Stimulated activated CD4-positive, alpha-beta T cell treated with anti-CD3 and anti-CD28 coated beads, TNF-alpha, amount 100 ng/mL, for 48 hours (primary cell): ENCODE measurements at places on chromosomes 13 and 19.
A peak's percentile ranks its signal among the peaks of the same experiment; 100 is the strongest.

- DNase-seq, result no peak
These were observed 12.4 kb upstream of the GRWD1 start for GRCh38 chr19:48433337-48433736.

- DNase-seq, result no peak
These were observed 1.6 kb upstream of the IGFL4 start for GRCh38 chr19:46042252-46042883.

DNA sequence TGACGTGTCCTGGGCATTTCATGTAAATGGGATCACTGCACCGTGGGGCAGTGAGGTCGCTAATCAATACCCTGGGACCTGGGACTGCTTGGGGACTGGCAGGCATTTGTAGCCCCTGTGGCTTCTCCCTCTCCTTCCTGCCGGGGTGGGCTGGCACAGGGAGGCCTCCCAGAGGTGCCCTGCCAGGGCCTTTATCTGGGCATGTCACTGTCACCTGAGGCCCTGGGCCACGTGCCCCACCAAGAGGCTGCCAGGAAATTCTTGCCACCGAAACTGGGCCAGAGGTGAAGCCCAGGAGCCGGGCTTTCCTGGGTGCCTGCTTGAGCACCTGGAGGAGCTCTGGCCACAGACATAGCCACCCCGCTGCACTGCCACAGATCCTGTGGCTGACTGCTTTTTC, 1.8 kb upstream of the NMRK2 start:
- DNase-seq, result no peak

DNA sequence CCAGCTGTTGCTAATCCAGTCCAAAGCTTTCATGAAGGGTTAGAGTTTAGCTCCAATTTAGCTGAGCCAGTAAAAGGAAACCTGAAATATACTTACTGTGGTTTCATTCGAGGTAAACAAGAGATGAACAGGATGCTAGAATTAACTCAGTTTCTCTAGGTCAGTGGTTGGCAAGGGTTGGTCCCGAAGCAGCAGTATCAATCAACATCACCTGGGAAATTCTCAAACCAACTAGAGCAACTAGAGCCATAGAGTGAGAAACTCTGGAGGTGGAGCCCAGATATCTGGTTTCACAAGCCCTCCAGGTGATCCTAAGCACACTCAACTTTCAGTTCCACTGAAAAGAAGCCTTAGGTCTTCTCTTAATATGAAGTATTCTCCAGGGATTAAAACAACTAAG, 376.7 kb downstream of the OXGR1 start:
- no peak for DNase-seq

- no peak for DNase-seq
These were observed 14.1 kb downstream of the CEBPG start for GRCh38 chr19:33387351-33388230.

- DNase-seq, result no peak
These were observed 173.0 kb downstream of the OLFM4 start for GRCh38 chr13:53201454-53202225.

- DNase-seq, result no peak
These were observed 277.5 kb upstream of the SOX1 start for GRCh38 chr13:111789420-111789819.

GRCh38 chr19:55486971-55487923, 989 bp upstream of the SSC5D start:
- peak; percentile 47 for DNase-seq

DNA sequence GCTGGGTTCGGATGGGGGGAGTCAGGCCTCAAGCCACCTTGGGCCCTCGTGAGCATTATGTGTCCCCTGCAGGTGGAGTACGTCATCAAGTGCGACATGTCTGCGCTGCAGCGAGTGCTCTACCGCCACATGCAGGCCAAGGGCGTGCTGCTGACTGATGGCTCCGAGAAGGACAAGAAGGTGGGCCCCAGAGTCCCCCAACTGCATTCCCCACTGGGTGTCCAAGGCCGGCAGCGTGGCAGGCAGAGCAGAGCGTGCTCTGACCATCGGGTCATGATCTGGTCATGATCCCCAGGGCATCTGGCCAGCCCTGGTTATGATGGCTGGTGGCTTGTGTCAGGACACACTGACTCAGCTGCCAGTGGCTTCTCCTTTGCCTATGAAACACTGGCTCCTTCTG, 63.4 kb downstream of the SMARCA4 start:
- DNase-seq, result no peak

GRCh38 chr19:50857366-50857765, 2.7 kb downstream of the KLK3 start:
- DNase-seq, result no peak

DNA sequence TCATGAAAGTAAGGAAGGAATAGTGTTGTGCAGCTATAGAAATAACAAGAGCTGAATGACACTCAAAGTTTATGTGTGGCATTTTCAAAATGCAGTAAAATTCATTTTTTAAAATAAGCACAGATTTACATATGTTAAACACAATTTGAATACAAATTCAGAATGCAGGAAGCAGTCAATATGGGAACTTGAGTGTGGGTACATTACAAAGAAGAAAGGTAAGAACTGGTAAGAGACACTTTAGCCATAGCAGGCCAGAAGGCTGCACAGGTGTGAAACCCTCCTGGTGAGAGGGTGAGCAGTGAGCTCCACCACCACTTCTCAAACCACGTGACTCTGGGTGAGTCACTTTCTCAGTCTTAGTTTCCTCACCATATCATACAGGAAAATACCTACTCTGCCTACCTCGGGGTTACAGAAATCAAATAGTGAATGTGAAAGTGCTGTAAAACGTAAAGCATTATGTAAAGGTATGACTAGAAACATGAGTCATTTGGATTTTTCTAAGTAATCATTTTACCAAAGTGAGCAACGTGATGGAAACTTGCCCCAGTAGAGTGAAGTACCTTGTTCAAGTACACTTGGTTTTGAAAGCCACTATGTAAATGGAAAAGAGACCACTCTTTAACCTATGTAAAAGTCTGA, 40.5 kb downstream of the USP12 start:
- DNase-seq, result peak; percentile 43

DNA sequence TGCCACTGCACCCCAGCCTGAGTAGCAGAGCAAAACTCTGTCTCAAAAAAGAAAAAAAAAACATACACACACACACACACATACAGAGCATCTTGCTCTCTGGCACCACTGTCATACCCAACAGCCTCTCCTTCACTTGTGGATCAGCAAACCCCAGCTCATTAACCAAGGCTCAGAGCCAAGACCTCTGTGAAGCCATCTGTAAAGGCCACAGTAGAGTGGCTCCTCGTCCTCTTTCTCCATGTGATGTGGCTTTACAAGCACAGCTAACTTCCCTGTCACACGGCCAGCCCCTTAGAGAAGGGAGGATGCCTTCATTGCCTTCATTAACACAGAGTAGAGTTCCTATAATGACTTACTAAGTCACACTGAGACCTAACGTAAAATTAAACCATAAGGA, 62.7 kb upstream of the LSM14A start:
- no peak for DNase-seq

DNA sequence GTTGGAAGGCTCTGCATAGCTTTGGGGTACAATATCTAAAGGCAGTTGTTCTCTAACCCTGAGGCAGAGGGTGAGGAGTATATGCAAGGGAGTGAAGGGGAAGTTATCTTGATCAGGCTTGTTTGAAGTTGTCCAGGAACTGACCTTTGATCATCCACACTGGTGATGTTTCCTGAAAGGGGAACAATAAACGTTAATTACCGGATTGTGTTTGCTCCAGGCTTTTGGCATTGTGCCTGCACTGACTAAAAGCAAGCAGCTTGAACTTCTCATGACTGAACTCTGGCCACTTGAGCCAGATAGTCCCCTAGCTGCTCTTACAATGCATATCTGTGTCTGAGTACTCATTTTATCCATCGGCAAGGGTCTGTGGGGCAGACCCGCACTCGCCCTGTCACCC, 27.0 kb upstream of the ZNF726 start:
- no peak for DNase-seq

DNA sequence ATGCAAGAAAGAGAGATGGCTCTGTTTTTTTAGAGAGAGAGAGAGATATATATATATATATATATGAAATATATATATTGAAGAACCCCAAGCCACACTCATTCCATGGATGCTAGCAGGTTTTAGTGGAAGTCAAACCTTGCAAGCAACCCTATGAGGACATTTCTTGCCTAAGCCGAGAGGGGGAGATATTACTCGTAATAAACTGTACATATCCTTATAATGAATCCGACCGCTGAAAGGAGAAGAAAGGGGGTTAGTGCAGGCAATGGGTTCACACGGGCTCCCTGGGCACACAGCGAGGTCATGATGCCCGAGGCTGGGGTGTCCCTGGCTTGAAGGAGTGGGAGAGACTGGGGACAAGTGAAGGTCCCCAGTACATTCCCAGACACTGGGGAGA, 78.3 kb downstream of the IER2 start:
- DNase-seq, result no peak

- DNase-seq, result no peak
These were observed 67.4 kb downstream of the STK24 start for GRCh38 chr13:98509271-98510155.

DNA sequence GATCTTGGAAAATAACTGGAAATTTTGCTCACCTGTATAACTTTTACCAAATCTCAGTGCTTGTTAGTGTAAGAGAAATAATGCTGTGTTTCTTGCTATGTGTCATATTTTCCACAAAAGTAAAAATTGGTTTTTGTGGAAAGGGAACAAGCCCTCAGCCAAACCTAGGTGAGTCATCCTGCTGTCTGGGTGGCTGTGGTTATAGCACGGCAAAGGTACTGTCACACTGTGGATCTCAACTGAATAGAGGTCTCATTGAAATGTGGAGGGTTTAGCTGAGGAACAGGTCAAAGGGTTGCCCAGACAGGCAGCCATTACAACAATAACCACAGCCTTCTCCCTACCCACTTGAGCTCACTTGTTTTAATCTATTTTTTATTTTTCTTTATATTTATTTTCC, 338.8 kb upstream of the DACH1 start:
- DNase-seq, result no peak

DNA sequence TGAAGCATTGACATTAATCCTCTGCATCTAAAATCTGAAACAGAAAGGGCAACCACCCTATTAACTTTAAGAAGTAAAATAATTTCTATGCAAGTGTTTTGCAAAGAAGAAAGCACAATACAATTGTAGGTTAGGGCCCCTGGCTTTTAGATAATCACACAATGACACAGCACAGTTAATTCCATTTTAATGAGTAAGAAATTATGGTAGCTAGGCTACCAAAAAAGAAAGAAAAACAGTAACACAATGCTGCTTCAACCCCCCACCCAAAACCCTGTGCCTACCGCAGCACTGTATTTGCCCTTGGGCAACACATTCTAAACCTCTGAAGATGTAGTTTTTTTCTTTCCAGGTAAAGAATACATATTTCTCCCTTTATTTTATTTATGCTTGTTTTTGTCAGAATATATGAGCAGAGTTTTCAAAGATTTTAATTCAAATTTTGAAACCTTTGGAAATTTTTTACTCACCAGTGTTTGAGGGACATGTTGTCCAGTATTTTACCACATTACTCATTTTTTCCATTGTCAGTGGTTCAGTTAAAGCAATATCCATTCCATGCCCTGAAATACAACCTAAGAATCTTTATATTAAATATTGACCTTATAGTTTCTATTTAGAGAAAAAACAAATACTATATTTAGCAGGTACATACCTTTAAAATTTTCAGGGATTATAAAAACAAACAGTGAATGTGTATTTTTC, 21.1 kb downstream of the SOHLH2 start:
- no peak for DNase-seq

GRCh38 chr19:52685811-52686210, 47.7 kb upstream of the ZNF83 start:
- no peak for DNase-seq

GRCh38 chr13:40356011-40356410, 310.4 kb downstream of the FOXO1 start:
- DNase-seq, result no peak

DNA sequence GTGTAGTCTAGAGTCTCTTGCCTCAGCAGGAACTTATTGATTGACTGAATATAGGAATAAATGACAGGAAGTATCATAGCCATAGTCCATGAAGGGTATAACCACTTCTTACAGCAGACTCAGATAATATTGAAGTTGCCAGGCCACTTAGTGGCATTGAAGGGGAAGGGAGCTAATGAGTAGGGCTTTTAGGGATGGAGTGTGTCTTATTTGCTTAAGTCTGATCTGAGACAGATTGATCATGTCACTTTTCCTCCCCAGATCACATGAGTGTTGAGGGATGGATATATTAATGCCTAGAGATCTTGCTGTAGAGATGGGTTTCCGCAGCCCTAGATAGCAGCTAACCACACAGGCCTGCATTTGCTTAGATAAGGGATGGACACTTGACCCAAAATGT, 62.2 kb upstream of the NBEA start:
- DNase-seq, result no peak

DNA sequence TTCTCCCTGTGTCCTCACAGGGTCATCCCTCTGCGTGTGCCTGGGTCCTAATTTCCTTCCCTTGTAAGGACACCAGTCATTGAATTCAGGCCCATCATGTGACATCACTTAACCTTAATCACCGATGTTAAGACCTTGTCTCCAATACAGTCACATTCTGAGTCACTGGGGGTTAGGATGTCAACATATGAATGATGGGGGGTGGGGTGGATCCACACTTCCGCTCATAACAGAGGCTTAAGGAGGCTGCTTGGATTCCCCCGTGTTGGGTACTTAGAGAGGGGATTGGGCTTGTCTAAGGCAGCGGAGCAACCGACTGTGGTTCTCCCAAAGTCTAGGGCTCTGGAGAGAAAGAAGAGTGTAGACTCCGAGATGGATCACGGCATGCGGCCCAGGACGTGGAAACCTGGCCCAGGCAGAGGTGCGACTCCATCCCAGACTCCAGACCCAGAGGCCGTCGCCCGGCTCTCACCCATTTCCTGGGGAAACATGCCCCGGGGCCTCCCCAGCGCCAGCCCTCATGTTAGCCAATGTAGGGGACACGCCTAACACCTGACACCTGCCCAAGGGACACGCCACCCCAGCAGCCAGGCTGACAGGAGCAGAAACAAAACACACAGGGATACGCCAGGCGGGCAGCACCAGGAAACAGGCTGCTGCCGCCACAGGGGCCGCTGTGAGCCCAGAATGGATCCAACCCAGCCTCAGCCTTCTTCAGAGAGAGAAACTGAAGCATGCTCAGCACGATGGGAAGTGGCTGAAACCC, 17.1 kb upstream of the IGLON5 start:
- DNase-seq, result no peak

- DNase-seq, result no peak
These were observed 1.5 kb downstream of the GPR18 start for GRCh38 chr13:99256709-99257108.

DNA sequence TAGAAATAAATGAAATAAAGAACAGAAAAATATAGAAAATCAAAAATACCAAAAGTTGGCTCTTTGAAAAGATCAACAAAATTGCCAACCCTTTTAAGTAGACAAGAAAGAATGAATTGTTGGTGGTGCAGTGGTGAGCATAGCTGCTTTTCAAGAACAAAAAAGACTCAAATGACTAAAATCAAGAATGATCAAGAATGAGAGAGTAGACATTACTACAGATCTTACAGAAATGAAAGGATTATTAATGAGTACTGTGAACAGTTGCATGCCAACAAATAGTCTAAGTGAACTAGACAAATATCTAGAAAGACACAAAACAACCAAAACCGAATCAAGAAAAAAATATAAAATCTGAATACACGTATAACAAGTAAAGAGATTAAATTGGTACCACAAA, 53.9 kb downstream of the FNDC3A start:
- DNase-seq, result no peak

GRCh38 chr13:27991881-27992280, 3.4 kb upstream of the URAD start:
- no peak for DNase-seq
